Fibroblast of skin of back (primary cell): ENCODE measurements at places on chromosomes 3 and 15.

GRCh38 chr3:58421004-58421403, 12.6 kb downstream of the PDHB start:
- no peak for DNase-seq

GRCh38 chr3:98739266-98739665, 23.9 kb upstream of the ST3GAL6 start:
- no peak for DNase-seq

DNA sequence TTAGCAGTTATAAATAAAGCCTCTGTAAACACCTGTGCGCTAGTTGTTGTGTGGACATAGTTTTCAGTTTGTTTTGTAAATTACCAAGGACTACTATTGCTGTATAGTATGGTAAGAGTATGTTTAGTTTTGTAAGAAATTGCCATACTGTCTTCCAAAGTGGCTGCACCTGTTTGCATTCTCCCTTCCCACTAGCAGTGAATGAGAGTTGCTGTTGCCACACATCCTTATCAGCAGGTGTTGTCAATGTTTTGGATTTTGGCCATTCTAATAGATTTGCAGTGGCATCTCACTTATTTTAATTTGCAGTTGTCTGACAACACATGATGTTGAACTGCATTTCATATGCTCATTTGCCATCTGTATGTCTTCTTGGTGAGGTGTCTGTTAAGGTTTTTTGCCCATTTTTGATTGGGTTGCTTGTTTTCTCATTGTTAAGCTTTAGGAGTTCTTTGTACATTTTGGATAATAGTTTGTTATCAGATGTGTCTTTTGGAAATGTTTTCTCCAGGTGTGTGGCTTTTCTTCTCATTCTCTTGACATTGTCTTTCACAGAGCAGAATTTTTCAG, 14.9 kb downstream of the TCAIM start:
- DNase-seq, result no peak

- no peak for DNase-seq
These were observed 8.8 kb downstream of the GNL3 start for GRCh38 chr3:52694528-52695189.
